ENCODE measurements at places on chromosomes 12 and 14. TPM values are rescaled to one million over a fixed set of nuclear protein-coding genes. Genes with fewer than 3 reads are reported as not detected.

CACNA2D4 gene
- 4.0 TPM for total RNA-seq

PYGL gene
- 44.4 TPM for total RNA-seq

DNA sequence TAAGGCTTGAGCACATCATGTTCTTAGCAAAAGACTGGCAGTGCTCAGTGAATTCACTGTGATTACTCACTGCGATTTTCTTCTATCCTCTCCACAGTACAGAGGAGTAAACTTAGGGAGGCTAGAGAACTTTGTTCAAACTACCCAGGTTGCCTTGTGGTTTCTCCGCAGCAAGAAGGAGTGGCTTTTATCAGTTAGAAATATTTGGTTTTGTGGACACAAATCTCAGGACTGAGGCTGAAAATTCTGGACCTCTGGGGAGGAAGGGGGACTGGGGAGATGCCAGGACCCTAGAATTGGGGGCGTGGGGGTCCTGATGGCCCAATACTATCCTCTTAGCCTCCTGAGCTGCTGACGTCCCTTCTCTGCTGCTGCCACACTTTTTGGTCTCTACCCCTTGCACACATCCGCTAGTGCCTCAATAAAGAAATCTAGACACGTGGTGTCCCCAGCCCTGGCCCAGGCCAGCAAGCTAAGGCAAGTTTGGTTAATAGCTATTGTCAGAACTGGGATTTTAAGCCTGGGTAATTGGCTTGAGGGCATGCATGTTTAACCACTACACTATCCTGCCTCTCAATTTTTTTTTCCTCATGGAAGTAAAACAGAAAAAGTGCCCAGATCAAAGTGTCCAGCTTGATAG is 842 bp downstream of the OAS2 start:
- no peak for DNase-seq

DNA sequence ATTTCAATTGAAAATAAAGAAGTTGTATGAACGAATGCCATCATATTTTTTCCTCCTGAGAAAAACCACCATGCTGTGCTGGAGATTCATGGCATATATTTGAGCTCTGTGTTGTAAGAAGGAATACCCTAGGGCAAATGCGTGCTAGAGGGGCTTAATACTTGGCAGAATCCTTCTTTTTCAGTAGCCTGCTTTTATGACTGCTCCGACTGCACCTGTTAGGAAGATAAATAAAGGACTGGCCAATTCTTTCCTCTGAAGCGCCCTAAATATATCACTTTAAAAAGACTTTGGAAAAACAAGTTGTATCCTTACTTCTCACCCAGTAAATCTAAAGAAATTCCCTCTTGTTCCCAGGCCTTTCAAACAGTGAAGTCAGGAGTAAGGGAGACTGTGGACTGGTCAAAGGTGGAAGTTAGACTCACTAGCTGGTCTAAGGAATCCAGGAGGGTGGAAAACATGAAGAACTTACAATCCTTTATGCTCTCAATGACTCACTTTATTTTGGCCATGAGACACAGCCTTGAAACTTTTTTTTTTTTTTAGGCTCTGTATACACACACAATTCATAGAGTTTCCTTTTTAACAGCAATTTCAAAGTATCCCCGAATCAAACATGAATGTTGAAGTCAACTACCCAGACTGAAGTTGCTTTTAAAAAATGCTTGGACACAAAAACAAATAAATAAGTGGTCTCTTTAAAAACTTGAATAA is 5.2 kb downstream of the MYBPC1 start:
- no peak for DNase-seq

DNA sequence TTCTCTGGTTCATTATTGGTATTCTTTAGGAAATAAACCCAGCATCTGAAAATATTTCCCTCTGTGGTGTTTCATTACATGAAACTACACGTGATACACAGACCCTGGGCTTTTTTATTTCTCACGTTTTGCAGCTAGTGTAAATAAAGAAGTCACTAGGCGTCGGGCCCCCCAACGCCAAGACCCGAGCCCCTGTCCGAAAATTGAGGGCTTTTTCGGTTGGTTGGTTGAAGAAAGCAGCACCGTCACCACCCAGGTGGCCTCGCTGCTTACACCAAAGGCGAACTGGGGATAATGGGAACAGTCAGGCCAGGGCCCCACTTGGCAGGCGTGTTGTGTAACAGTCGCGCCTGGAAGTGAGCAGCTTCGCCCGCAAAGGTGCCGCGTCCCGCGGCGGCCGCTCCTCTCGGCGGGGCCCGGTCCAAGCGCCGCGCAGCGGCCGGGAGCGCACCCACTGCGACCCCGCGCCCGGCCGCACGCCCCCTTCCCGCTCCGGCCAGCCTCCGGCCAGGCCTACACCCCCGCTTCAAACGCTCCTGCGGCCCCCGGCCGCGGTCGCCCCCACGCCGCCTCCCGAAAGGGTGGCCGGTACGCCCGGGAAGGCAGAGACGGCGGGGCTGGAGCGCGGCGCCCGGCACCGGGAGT is 1.2 kb downstream of the DUSP16 start:
- DNase-seq = peak; percentile 91
